Type B pancreatic cell (in vitro differentiated cells): ENCODE measurements at places on chromosomes 3 and 15. TPM values are rescaled to one million over a fixed set of nuclear protein-coding genes. Genes with fewer than 3 reads are reported as not detected.

The RYR3 gene
- total RNA-seq, result 2.2 and 2.9 TPM in 2 replicates

The SKOR1 gene
- total RNA-seq, result 0.29 and 0.65 TPM in 2 replicates

The ZPLD1 gene
- total RNA-seq, result 1.5 and 10.0 TPM in 2 replicates

The SENP8 gene
- 4.9 and 6.1 TPM in 2 replicates for total RNA-seq

The ILDR1 gene
- total RNA-seq, result 2.6 and 6.4 TPM in 2 replicates

The RASGRP1 gene
- total RNA-seq, result 3.0 and 6.6 TPM in 2 replicates

The TLR9 gene
- total RNA-seq, result 0.22 TPM in 1 of 2 replicates, not detected in the other

The LRRC49 gene
- 6.7 and 13.4 TPM in 2 replicates for total RNA-seq

The GABRG3 gene
- total RNA-seq, result 2.0 and 2.6 TPM in 2 replicates

The SNX4 gene
- total RNA-seq, result 34.6 and 36.5 TPM in 2 replicates

The DUOXA1 gene
- total RNA-seq, result 3.2 and 9.4 TPM in 2 replicates

The SUSD5 gene
- 0.64 and 3.3 TPM in 2 replicates for total RNA-seq

The OR5K2 gene
- not detected in 2 replicates for total RNA-seq

The GOLGA8H gene
- total RNA-seq, result 0.77 TPM in 1 of 2 replicates, not detected in the other

The CCR4 gene
- not detected in 2 replicates for total RNA-seq
